Activated CD8-positive, alpha-beta T cell treated with anti-CD3 and anti-CD28 coated beads for 36 hours (primary cell): ENCODE measurements at places on chromosomes 5 and 9. TPM values are rescaled to one million over a fixed set of nuclear protein-coding genes. Genes with fewer than 3 reads are reported as not detected.

DNA sequence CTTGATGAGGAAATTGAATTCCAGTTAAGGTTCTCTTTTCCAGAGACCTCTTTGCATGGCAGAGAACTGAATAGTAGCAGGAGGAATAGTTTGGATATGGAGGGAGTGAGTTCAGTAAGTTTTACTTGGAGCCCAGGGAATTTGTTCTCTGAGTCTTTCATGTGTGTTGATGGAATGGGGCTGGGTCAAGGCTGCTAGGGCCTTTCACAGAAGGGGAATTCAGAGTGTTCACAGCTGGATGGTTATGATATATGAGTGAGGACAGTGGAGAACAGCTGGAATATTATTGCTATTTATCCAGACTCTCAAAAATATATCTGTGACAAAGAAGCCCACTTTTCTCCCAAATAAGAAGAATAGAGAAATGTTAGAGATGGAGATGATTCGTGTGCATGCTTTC, 372.8 kb downstream of the PLK2 start:
- no peak overlapping the region for H3K27ac ChIP-seq
- H3K27me3 ChIP-seq = no peaks in the 10 kb centered on the region
- no peak for DNase-seq
- H3K4me1 ChIP-seq = no peaks in the 10 kb centered on the region

GRCh38 chr5:55151923-55152842, 7.8 kb upstream of the GPX8 start:
- no peak overlapping the region for H3K27ac ChIP-seq
- DNase-seq = no peak
- no peak overlapping the region for H3K4me3 ChIP-seq
- H3K36me3 ChIP-seq = no peaks in the 10 kb centered on the region
- no peaks in the 10 kb centered on the region for H3K4me1 ChIP-seq

DNA sequence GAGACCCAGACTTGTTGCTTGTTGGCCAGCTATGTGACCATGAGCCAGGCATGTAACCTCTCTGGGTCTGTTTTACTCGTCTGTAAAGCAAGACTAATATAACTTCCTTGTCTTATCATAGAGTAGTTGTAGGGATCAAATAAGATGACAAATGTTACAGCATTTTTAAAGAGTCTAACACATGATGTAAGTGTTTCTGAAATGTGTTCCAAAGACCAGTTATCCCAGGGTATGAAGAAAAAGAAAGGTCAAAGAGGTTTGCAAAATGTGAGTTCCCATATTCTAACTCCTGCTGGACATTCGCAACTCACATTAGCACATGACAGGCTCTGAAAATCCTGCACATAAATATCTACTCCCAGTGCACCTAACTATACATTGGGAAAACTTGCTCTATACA, 28.5 kb upstream of the MATR3 start:
- H3K36me3 ChIP-seq = no peaks in the 10 kb centered on the region
- no peak overlapping the region for H3K27ac ChIP-seq
- H3K27me3 ChIP-seq = no peaks in the 10 kb centered on the region
- no peak overlapping the region for H3K4me3 ChIP-seq
- no peak for DNase-seq

DNA sequence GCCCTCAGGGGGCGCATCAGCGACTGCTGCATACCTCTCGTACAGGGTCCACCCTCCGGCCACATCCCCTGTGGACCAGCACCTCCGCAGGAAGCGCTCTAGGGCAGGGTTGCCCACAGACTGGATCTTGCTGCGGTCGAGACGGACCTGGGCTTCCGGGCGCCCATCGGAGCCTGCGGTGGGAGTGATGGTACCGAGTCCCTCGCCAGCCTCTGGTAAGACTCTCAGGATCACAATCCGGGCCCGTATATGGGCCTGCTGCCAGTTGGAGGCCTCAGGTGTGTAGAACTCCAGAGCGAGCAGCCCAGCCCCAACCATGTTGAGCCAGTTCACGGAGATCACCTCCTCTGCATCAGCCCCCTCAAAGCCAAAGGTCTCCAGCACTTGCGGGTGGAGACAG, 323.0 kb downstream of the ANXA1 start:
- H3K36me3 ChIP-seq = no peaks in the 10 kb centered on the region
- H3K27me3 ChIP-seq = no peaks in the 10 kb centered on the region
- no peak overlapping the region for H3K4me3 ChIP-seq
- H3K27ac ChIP-seq = no peak overlapping the region

DNA sequence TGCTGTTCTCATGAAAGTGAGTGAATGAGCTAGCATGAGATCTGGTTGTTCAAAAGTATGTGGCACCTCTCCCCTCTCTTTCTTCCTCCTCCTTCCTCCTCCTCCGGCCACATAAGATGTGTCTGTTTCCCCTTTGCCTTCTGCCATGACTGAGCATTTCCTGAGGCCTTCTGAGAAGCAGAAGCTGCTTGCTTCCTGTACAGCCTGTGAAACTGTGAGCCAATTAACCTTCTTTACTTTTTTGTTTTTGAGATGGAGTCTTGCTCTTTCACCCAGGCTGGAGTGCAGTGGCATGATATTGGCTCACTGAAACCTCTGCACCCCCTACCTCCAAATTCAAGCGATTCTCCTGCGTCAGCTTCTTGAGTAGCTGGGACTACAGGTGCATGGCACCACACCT, 6.1 kb downstream of the S100Z start:
- peaks cover 12% of the 10 kb centered on the region for H3K36me3 ChIP-seq
- H3K27ac ChIP-seq = peak overlapping the region; percentile 88
- peak; percentile 58 for DNase-seq
- peaks cover 15% of the 10 kb centered on the region for H3K4me1 ChIP-seq
- no peaks in the 10 kb centered on the region for H3K27me3 ChIP-seq
- peak overlapping the region; percentile 11 for H3K4me3 ChIP-seq

Gene ADGRV1
- total RNA-seq = not detected

DNA sequence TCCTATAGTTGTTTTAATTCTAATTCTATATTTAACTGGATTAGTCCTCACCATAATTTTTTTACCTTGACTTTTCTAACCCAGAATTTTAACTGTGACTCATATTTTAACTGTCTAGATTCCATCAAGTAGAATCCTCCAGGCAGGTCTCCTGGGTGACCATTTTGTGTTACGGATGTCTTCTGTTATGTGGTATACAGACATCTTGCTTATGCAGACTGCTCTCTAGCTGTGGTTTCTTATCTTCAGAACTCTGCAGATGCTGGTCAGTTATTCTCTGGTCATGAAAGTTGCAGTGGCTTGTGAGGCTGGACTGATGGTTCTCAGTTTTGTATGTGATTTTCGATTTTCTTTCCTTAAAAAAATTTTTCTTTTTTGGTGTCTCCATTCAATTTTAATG, 139.4 kb downstream of the ATG10 start:
- H3K36me3 ChIP-seq = no peaks in the 10 kb centered on the region
- H3K27ac ChIP-seq = no peak overlapping the region
- H3K4me1 ChIP-seq = peaks cover 10% of the 10 kb centered on the region
- H3K4me3 ChIP-seq = no peak overlapping the region
- DNase-seq = no peak

DNA sequence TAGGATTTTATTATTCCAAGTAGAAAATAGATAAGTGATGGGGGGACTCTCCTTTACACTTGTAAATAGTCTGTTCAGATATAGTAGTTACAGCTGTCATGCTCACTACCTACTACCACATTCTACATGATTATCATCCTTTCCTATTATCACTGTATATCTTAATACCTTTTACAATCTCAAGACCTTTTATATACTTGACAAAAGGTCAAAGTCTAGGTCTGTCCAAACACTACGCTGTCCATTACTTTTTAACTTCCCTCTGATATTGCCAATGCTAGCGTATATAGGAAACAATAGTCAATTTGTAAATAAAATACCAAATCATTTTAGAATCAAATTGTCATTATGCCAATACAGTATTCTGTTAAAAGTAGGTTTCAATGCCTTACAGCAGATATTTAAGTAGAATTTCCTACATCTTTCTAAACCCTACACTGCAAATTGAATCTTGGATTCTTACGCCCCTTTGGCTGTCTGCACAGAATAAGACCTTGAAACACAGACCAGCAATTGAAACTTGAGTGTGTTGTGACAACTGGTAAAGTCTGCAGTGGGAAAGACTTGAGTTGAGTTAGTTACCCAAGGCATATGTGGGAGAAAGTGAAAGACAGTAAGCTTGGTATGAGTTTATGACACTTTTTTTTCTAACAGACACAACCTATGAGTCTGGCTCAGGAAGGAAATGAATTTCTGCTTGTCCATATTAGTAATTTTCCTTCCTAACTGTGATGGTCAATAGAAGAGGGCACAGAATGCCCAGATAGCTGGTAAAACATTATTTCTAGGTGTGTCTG, 827.6 kb upstream of the ACO1 start:
- H3K4me1 ChIP-seq = no peaks in the 10 kb centered on the region
- no peak overlapping the region for H3K27ac ChIP-seq
- H3K36me3 ChIP-seq = no peaks in the 10 kb centered on the region
- DNase-seq = no peak
- H3K27me3 ChIP-seq = no peaks in the 10 kb centered on the region
- H3K4me3 ChIP-seq = no peak overlapping the region

- H3K4me3 ChIP-seq = no peak overlapping the region
- no peaks in the 10 kb centered on the region for H3K27me3 ChIP-seq
- no peak overlapping the region for H3K27ac ChIP-seq
- no peaks in the 10 kb centered on the region for H3K36me3 ChIP-seq
These were observed 252.3 kb downstream of the DNAH5 start for GRCh38 chr5:13692172-13692571.

Gene PAPPA
- total RNA-seq = not detected

DNA sequence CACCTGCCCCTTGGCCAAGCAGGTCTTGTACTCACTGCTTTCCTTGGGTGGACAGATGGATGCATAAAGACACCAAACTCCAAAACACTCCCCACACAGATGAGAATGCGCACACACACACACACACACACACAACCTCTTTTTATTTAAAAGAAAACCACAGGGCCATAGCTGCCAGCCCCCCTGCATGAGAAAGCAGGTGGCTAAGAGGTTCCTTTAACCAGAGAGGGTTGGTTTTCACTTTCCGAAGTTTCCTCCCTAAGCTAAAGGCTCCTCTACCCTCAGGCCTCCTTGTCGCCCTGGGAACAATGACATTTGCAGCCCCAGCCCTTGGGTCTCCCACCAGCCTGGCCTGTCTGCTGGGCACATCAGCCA, 11.1 kb downstream of the NR5A1 start:
- DNase-seq = peak; percentile 39
- H3K36me3 ChIP-seq = no peaks in the 10 kb centered on the region
- peak overlapping the region; percentile 19 for H3K27ac ChIP-seq
- H3K27me3 ChIP-seq = no peaks in the 10 kb centered on the region
- peaks cover 39% of the 10 kb centered on the region for H3K4me1 ChIP-seq

- peaks cover 4% of the 10 kb centered on the region for H3K27me3 ChIP-seq
- H3K36me3 ChIP-seq = no peaks in the 10 kb centered on the region
- no peaks in the 10 kb centered on the region for H3K4me1 ChIP-seq
- no peak overlapping the region for H3K27ac ChIP-seq
These were observed 109.3 kb upstream of the TLE1 start for GRCh38 chr9:81798606-81799005.

Gene SLC34A1
- total RNA-seq = 0.29 TPM

Gene FOXD4L5
- 0.11 TPM for total RNA-seq

Gene MEIKIN
- total RNA-seq = not detected

GRCh38 chr5:160852049-160852448, at the start of gene ATP10B:
TSS of gene ATP10B (minus strand) at chr5:160852211. CDS start at chr5:160688074, 164,137 bp downstream.
- no peak for DNase-seq
- no peaks in the 10 kb centered on the region for H3K4me1 ChIP-seq
- no peak within 1 kb of the TSS for H3K27ac ChIP-seq
- peaks cover 2% of the 10 kb centered on the region for H3K27me3 ChIP-seq
- no peak within 1 kb of the TSS for H3K4me3 ChIP-seq

DNA sequence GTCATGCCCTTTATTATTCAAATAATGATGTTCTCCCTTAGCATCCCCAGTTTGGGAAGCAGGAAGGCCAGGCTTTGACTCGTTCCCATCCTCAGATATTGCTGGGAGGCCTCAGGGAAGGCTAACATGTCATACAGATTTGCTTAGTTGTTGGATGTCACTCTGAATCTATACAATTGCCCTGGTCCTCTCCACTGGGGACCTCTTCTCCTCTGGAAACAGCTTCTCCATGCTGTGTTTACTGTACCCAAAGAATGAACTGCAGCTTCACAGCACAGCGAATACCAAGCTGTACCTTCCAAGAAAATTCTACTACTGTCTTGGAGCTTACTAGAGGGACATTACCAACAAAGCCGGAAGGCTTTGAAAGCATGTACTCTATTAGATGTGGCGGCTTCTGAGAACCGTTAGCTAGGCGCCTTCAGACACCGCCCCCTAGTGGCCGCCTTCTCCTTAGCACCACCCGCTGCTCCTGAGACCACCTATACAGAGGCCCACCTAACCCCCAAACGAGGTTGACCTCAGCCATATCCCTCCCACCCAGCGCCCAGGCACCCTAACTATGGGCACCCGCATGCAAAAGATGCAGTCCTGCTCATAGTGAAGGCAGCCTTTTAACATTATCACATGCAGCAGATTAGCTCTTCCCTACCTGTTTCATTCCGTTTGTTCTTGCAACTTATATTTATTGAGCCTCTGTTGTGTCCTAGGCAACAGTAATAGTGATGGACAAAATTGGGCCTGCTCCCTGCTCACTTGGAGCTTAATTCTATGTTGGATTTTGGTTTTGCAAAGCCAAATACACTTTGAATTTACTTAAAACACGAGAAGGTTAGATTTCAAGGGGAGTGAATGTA, 34.9 kb upstream of the FOXI1 start:
- H3K27ac ChIP-seq = no peak overlapping the region
- H3K4me1 ChIP-seq = no peaks in the 10 kb centered on the region

Gene NMUR2
- not detected for total RNA-seq

GRCh38 chr5:68196876-68197275, 18.7 kb upstream of the PIK3R1 start:
- no peaks in the 10 kb centered on the region for H3K27me3 ChIP-seq
- H3K4me3 ChIP-seq = no peak overlapping the region
- H3K27ac ChIP-seq = no peak overlapping the region
- H3K4me1 ChIP-seq = peaks cover 14% of the 10 kb centered on the region
- no peaks in the 10 kb centered on the region for H3K36me3 ChIP-seq
- no peak for DNase-seq

- H3K4me1 ChIP-seq = no peaks in the 10 kb centered on the region
- no peaks in the 10 kb centered on the region for H3K36me3 ChIP-seq
- H3K4me3 ChIP-seq = no peak overlapping the region
- H3K27me3 ChIP-seq = no peaks in the 10 kb centered on the region
These were observed 11.3 kb upstream of the SVEP1 start for GRCh38 chr9:110590816-110591215.

Gene SPATA31C1
- not detected for total RNA-seq

Gene IFNA2
- total RNA-seq = not detected

DNA sequence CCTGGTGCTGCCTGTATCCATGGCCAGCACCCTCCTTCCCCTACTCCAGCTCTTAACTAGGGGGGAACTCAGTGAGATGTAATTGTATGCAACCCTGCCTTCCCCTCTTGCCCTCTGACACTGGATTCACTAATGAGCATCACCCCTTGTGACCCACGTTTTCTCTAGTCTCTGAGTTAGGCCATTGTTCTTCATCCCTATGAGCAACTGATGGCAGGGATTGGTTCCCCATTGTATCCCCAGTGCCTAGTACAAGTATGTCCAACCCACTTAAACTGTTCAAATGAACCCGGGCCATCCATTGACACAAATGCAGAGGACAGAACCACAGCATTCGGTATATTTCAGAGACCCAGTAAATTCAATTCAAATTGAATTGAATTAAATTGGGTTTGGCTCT, 77.6 kb upstream of the ASTN2 start:
- peaks cover 3% of the 10 kb centered on the region for H3K27me3 ChIP-seq
- no peaks in the 10 kb centered on the region for H3K4me1 ChIP-seq
- H3K27ac ChIP-seq = no peak overlapping the region
- no peaks in the 10 kb centered on the region for H3K36me3 ChIP-seq
